ENCODE measurements at places on chromosomes 3 and 15.

DNA sequence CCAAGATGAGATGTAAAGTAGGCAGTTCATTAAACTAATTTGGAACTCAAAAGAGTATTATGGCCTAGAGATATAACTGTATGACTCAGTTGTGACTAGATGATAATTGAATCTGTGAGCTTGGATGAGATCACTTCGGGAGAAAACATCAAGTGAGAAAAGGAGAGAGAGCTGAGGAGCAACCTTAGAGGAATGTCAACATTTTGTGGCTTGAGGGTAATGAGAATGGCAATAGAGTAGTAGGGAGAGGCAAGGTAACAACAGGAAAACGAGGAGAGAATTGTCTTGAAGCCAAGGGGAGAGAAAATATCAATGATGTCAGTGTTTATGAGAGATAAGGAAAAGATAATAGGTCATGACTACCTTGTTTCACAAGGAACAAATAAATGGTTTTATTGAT is 580.2 kb downstream of the NLGN1 start:
- no peak for DNase-seq

DNA sequence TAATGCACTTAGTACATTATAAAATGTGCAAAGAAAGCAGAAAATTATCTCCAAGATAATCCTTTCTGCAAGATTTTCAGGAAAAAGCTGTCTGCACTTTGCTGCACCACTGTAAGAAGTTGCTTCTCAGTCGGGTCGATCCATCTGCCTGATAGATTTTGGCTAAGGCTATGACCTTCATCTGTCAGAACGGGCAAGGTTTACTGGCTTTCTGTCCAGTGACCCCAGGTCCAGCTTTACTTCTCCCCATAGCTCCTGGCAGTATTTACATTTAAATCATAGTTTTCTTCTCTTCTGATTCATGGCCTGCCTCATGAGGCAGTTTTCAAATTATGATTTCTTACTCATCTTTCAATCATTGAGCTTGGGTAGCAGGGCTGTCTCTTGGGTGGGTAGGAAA is 422.7 kb downstream of the EPHB1 start:
- no peak for DNase-seq

DNA sequence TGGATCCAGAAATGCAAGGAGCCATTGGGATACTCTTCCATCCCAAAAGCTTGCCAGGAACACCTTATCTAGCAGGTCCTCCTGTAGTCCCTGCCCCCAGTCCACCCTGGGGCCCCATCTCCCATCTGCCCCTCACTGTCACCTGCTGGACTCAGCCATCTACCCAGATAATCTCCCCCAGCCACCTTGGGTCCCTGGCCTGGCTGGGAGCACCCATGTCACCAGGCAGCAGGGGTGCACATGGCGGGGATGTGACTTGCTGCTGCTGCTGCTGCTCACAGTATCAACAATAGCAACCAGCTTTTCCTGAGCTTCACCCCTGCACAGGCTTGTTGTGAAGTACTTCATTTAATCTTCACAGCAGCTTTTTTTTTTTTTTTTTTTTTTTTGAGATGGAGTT is 12.6 kb downstream of the PTH1R start:
- DNase-seq: no peak

DNA sequence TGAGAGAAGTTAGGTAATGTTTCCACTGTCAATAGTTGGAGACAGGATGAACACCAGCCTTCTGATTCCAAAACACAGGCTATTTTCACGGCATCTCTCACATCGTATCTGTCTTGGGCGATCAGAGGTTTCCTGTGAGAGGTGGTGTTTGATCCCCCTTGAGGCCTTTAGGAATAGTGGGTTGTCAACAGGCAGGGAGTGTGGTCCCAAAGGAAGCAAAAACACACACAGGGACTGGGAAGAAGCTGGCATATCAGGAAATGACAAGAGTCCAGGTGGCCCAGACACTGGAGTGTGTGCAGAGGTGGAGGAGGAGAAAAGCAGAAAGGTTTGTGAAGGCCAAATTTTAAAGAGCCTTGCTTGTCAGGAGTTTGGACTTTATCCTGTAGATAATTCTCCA is 6.6 kb upstream of the MAGEF1 start:
- no peak for DNase-seq

GRCh38 chr3:166478356-166478755 is 641.1 kb upstream of the BCHE start:
- no peak for DNase-seq

- DNase-seq: no peak
Observed at GRCh38 chr3:20400281-20400680, 214.3 kb upstream of the SGO1 start.

DNA sequence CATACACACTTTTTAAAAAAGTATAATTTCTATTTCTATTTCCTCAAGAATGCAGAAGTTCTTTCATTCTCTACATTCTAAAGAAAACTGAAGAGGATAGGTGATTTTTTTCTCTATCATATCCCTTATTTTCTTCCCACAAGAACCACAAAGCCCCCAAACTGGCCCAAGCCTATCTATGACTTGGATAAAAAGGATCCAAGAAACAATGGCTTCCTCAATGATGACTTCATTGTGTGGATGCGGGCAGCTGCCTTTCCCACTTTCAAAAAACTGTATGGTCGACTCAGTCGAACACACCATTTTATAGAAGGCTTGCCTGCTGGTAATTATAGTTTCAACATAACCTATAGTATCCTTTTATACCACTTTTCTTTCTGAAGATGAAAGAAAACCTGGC is 52.9 kb upstream of the TBC1D23 start:
- DNase-seq: no peak

- DNase-seq: no peak
Observed at GRCh38 chr3:111748132-111748531, 110.9 kb upstream of the PHLDB2 start.

DNA sequence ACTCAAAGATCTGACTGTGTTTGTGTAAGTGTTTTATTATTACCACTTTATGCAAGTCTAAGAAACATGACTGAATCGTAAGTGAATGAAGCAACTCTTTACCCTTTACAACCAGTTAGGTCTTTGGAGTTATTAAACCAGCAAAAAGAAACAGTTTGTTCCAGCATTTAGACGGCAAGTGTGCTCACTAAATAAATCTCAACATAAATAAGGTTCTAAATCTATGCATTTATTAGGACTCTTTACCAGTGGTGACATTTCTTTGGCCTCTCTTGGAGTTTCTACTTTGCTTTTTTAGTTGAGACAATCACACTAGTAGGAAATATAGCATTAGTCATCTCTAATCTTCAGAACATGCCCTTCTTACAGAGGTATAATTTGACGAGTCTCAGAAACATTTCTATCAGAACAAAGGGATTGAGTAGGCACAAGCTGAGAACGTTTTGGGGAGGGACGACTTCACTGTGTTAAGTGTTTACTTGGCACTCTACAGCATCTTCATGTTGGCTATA is 739.9 kb upstream of the NR2F2 start:
- no peak for DNase-seq

DNA sequence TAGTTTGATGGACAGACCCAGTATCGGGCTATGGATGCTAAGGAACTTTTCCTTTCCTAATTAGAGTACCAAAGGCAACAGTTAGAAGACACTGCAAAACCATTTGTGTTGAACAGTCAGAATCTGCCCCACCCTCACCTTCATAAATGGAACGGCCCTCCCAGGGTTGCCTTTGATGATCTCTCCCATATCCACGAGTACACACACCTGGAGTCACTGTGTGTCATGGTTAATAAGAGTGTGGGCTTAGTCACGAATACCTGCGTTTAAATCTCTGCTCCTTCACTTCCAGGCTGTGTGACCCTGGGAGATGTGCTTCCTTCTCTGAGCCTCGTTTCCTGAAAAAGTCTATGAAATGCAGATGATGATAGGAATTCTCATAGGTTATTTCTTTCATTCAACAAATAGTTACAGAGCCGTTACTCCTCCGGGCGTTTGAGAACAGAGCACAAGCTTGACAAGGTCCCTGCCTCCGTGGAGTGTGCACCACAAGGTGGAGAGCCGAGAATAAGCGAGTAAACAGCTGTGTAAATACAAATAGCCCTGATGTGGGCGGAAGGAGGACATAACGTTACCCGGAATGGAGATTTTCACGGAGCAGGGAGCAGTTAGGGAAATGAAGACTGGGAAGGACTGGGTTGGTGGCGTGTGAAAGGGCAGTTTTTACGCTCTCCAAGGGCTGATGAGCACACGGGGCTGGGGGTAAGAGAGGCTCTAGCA is 6.7 kb downstream of the SLC51A start:
- no peak for DNase-seq

- DNase-seq: no peak
Observed at GRCh38 chr3:27708250-27708649, 13.9 kb downstream of the EOMES start.

DNA sequence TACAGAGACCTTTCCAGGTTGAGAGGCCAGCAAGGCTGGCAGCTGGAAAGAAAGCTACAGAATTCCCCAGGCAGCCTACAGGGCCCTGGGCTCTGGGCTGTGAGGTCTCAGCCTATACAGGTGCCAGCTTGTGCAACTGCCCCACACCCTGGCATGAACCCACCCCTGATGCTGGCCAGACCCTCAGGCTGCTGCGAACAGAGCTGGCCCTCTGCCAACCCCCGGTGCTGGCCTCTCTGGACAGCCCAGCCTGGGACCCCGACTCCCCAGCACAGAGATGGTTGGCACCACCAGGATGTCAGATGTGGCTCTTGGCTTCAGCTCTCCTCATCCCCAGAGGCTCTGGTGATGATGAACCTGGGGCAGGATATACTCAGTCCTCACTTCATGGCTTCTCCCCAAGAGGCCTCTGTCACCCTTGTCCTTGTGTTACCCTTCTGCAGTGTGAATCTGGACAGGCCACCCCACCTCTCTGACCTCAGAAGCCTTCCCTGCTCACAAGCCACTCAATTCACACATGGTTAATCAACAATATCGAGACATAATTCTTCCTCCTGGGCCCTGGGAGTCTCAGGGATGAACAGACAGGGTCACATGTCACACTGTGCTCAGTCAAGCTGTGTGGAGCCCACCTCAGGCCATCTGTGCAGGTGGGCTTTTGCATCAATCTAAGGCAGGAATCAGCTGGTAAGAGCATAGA is 11.0 kb upstream of the BFSP2 start:
- no peak for DNase-seq

GRCh38 chr3:176927706-176928581 is 269.3 kb downstream of the TBL1XR1 start:
- no peak for DNase-seq

- DNase-seq: peak; percentile 26
Observed at GRCh38 chr15:69593981-69594966, 141.7 kb downstream of the RPLP1 start.

GRCh38 chr3:11006986-11007933 is 14.7 kb downstream of the SLC6A1 start:
- no peak for DNase-seq

- no peak for DNase-seq
Observed at GRCh38 chr3:159923956-159924355, 64.7 kb upstream of the IL12A start.

DNA sequence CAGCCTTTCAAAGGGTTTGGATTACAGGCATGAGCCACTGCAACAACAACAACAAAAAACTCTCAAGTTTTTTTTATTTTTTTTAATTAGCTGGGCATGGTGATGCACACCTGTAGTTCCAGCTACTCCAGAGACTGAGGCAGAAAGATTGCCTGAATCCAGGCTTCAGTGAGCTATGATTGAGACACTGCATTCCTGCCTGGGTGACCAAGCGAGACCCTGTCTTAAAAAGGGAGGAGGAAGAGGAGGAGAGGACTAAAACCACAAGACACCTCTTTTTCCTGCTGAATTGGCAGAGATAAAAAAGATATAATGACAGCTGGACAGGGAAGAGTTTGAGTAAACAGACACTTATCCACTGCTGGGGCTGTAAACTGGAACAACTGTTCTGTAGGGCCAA is 22.7 kb upstream of the CHRNB4 start:
- no peak for DNase-seq

DNA sequence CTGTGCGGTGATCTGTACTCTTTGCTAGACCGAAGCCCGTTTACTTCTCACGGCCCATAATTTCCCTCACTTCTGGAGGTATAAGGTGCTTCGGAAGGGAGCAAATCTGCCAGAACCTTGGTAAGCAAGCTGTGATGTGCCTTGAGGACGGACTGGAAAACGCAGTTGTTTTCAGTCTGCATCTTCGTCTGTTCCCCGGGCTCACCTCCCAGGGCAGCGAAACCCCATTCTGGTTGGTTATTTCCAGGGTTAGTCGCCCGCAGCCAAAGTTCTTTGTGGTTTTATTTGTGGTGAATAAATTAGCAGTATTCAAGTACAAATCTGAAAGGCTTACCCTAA is 401 bp downstream of the RAMAC start:
- no peak for DNase-seq

- no peak for DNase-seq
Observed at GRCh38 chr15:96232335-96232734, 98.2 kb upstream of the NR2F2 start.

GRCh38 chr3:36944641-36945270 is at the start of gene TRANK1:
TSS of gene TRANK1 (minus strand) at chr3:36945054. CDS start at chr3:36944809, 245 bp downstream.
- DNase-seq: peak; percentile 72

GRCh38 chr3:64457811-64458210 is 230.0 kb downstream of the ADAMTS9 start:
- no peak for DNase-seq

DNA sequence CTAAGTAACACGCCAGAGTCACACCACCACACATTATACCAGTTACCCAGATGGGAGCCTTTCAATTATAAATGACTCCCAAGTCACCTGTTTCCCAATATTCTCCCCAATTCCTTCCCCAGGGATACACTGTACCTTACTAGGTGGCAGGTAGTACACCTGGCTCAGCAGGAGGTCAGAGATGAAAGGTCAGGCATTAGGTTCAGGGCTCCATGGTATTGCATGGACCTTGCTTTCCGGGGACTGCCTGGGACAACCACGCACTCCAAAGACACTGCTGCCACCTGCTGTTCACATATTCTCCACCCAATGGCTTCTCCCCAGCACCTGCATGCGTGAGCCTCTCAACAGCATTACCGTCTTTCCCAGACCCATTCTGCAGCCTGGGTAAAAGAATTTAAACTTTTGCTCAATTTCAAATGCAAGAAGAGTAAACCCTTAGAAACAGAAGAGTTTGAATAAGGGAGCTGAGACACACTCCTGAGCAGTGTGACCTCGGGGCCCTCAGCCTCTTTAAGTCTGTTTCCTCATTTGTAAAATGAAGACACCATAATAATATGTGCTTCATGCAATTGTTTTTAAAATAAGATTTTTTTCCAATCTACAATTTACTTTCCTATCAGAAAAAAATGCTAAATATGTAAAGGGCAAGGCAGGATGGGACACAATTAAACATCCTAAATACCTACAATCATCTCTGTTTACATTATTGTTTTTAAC is 28.0 kb upstream of the LACTB start:
- peak; percentile 82 for DNase-seq

DNA sequence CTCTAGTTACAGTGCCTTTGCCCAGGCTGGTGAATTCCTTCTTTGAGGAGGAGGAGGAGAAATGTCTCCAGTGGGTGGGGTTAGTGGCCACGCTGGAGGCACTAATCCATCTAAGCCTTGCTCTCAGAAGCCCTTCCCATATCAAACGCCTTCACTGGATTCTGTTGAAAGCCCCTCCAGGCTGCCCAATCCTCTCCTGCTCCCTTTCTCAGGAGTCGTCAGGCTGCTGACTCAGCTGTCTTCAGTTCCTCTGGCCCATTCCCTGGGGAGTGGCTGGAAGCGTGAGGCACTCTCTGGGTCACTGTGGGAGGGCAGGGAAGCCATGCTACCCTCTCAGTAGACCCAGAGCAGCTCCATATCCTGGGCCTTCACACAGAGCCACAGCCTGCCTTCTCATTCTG is 2.7 kb downstream of the AP2M1 start:
- DNase-seq: no peak

Measured in ovary (tissue), 10 donors.